Activated T-cell treated with anti-CD3 and anti-CD28 coated beads, Interleukin-2, amount 50 U/mL, for 48 hours (primary cell): ENCODE measurements at places on chromosomes 5 and 9.

DNA sequence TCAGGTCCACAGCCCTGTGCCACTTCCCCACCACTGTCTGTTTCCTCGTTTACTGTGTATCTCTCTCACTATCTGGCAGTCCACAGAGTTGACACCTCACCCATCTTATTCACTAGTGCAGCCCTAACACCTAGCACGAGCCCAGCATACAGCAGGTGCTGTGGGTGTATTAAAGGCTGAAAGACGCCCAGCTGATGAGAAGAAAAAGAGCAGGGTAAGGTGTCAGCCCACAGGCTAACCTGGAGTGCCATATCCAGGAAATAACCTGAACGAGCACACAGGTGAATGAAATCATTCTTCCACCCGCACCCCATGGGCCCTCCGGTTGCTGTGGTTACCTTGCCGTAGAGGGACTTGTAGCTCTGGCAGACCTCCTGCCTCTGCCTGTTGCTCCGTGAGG, 18.6 kb downstream of the ANXA6 start:
- DNase-seq: no peak

- DNase-seq: no peak
These were observed 207.1 kb downstream of the VPS13A start for GRCh38 chr9:77384406-77384805.

DNA sequence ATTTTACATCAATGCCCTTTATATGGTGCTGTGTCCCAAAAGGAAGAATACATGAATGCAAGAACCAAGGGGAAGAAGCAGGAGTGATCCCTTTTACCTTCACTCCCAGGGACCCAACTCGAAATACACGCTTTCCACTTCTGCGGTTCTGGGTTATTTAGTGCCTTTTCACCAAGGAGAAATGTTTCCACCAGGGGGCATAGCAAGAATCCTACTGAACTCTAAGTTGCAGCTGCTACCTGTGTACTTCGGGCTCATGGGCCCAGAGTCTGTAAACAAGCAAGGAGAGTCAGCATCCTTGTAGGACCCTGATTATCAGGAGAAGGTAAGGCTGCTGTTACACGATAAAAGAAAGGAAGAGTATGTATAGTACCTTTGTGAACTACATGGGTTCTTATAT, 45.7 kb downstream of the DPYSL3 start:
- no peak for DNase-seq

GRCh38 chr5:157323107-157323706, 57.3 kb downstream of the CYFIP2 start:
- peak; percentile 55 for DNase-seq

GRCh38 chr5:149309354-149309753, 35.9 kb upstream of the GRPEL2 start:
- DNase-seq: no peak

- no peak for DNase-seq
These were observed 59.1 kb upstream of the GLIS3 start for GRCh38 chr9:4359016-4359415.

DNA sequence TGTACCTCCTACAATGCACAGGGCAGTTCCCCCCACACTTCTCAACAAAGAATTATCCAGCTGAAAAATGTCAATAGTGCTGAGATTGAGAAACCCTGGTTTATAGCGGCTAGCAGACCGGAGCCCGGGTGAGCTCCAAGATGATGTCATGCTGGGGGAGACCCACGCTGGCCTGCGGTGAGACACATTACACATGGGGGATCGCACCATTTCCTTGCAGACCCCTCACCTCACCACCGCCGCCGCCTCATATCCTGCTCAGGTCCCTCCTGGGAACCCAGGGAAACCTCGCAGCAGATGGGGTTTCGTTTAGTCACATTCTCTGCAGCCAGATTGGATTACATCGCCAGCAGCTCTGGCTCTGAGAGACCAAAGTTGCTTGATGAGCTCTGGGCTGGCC, 14.7 kb upstream of the TNC start:
- DNase-seq: no peak

DNA sequence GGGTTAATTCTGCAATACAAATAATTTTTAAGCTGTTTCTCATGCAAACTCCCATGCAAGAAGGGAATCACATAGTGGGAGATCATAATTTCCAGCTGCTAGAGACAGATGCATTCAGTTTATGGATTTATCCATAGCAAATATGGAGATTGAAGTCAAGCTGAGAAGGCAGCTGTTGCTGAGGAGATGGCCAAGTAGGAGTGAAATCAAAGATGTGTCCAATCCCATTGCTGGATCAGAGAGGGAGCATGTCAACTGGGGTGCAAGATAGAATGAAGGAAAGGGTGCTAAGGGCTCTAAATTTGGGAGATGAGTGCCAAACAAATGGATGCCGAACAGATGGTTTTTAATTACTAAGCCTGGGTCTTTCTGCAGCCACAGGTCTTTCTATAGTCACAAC, 504.5 kb downstream of the NFIB start:
- no peak for DNase-seq

- DNase-seq: peak; percentile 73
These were observed 7.6 kb downstream of the PTCH1 start for GRCh38 chr9:95508968-95509850.

GRCh38 chr5:82151204-82151603, 127.0 kb downstream of the RPS23 start:
- DNase-seq: no peak

DNA sequence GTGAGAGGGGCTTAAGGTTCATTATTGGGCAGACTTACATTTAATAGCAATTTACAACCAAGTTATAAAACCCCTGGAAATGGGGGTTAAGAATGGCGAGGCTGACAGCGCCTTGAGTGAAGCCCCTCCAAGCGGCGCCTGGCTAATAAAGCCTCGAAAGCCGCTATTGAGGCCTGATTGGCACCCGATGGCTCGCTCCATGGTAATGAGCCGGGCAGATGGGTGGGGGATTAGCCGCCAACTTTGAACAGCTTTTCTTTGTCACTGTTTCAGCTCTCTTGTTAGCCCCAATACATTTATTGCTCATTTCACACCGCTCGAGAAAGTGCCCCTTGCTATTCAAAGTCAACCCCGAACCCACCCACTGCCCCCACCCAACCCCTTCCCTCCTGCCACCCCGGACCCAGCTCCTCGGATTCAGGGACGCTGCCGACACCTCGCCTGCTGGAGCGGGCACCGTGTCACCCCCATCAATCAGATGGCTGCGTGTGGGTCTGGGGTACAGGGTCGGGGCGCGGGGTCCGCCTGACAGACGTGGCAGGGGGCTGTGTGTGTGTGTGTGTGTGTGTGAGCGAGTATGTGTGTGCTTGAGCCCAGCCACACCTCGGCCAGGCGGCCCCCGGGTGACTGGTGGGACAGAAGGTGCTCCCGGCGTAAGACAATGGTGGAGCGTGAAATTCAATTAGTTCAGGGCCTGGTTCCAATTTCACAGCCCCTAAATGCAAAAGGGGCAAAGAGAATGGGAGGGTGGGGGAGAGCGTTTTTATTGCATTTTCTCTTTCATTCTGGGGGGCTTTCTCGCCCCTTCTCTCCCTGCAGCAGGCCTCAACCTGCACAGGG, 34.2 kb downstream of the ASS1 start:
- no peak for DNase-seq

DNA sequence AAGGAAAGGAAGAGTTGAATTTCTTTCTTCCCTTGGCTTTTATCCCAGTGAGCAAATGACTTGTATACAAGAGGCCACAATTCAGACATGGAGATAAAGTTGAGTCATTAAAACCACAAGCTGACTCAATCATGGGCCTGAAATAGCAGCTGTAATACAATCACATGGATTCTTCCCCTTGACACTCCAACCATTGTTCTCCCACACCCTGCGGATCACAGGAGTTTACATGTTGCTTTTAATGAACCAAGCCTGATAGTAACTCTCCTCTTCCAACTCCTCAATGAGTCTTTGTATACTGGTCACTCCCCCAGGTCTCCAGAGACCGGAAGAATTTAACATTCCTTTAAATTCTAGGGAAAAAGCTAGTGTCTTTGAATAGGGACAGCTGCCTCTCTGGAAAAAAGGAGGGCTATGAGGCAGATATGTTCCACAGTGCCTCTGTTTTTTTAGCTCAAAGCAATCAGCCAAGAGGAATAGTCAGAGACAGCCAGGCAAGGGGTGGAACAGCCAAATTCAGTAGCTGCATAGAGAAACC, 32.4 kb downstream of the PCDHGC5 start:
- DNase-seq: peak; percentile 7

GRCh38 chr5:120207129-120207528, 257.0 kb upstream of the PRR16 start:
- no peak for DNase-seq
